Stimulated activated CD8-positive, alpha-beta memory T cell treated with anti-CD3 and anti-CD28 coated beads, Interleukin-2, amount 100 ng/mL, for 48 hours (primary cell): ENCODE measurements at places on chromosomes 6 and 20.
A peak's percentile ranks its signal among the peaks of the same experiment; 100 is the strongest.

DNA sequence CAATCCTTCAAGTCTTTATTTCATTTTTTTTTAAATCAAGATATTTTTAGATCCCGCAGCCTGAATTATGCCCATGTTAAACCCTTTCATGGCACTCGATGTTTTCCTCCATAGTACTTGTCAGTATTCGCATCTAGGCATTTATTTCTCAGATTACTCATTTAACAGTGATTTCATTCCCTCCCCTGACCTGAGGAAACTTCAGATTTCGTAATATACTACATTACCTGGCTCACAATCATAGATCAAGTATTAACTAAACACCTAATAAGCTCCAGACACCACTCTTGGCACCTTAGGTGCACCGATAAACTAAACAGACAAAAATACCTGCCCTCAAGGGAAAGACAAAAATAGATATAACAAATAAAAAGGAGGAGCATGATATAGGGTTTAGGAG lies 413.2 kb upstream of the GJE1 start:
- no peak for DNase-seq

DNA sequence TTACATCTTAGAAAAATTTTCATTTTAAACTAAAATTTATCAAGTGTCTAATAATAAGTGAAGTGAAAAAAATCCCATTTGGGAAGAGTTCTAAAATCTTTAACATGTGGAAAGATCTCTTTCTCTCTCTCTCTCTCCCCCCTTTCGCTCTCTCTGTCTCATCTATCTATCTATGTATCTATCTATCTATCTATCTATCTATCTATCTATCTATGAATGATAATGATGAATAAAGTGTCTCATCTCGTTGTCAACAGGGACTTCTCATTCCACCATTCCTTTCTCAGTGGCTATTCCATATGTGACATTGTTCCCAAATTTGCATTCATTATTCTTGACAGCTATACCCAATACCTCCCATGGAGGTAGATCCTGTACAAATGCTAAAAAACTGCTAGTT lies 15.2 kb downstream of the CCDC170 start:
- no peak for DNase-seq

GRCh38 chr6:68757821-68758220 lies 122.7 kb downstream of the ADGRB3 start:
- DNase-seq, result no peak

DNA sequence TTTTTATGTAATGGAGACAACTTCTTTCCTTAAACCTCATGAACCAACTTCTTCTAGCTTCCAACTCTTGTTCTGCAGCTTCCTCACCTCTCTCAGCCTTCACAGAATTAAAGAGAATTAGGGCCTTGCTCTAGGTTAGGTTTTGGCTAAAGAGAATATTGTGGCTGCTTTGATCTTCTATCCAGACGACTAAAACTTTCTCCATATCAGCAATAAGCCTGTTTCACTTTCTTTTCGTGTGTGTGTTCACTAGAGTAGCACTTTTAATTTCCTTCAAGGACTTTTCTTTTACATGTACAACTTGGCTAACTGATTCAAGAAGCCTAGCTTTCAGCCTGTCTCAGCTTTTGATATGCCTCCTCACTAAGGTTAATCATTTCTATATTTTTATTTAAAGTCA lies 596.1 kb upstream of the NRSN1 start:
- no peak for DNase-seq

GRCh38 chr6:148968771-148969602 lies 222.2 kb downstream of the UST start:
- DNase-seq, result no peak

- DNase-seq, result no peak
Measured at GRCh38 chr6:161542346-161542980, 268.6 kb upstream of the AGPAT4 start.

GRCh38 chr6:106750946-106751345 lies 121.6 kb downstream of the QRSL1 start:
- DNase-seq, result no peak

GRCh38 chr6:165986914-165987482 lies 180.7 kb downstream of the TBXT start:
- no peak for DNase-seq

- no peak for DNase-seq
Measured at GRCh38 chr6:20286968-20287565, 74.8 kb upstream of the MBOAT1 start.

- no peak for DNase-seq
Measured at GRCh38 chr20:1853473-1853872, 41.7 kb upstream of the SIRPA start.

- DNase-seq, result no peak
Measured at GRCh38 chr20:36230019-36230418, 6.3 kb upstream of the AAR2 start.

DNA sequence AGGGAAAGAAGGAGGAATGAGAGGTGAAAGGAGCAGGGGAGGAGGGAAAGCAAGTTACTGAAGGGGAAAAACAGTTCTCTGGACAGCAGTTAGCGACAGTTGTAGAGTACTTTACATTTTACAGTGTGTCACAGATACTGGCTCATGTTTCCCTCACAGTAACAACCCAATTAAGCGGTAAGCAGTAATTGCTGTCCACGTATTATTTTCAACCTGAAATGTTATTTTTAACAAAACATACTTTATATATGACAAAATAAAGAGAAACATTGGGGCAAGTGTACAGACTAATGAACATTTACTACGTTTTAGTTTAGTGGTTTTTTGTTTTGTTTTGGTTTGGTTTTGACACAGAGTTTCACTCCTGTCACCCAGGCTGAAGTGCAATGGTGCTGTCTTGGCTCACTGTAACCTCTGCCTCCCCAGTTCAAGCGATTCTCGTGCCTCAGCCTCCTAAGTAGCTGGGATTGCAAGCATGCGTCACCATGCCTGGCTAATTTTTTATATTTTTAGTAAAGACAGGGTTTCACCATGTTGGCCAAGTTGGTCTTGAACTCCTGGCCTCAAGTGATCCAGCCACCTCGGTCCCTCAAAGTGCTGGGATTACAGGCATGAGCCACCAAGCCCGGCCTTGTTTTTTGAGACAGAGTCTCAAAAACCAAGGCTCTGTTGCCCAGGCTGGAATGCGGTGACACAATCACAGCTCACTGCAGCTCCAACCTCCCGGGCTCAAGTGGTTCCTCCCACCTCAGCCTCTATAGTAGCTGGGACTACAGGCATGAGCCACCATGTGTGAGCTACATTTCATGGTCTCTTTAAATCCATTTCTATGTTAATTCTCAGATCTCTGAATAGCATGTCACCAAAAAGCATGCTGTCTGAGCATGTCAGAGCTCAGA lies 22.6 kb upstream of the BTN3A2 start:
- DNase-seq, result no peak

DNA sequence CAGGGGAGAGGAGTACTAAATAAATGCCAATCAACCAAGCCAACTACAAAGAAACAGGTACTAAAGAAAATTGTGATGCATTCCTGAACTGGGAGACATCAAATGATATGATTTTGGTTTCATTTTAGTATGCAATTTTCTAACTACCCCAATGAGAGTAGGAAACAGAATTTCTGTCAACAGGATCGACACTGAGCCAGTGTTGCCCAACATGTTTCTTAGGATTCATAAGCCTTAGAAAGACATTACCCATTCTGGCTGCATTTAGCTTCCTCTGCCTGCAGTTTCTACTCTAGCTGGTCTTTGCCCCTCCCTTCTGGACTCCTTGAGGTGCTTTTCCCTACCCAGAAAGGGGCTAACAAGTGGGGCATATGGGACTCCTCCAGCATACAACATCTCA lies 49.8 kb downstream of the KCTD20 start:
- DNase-seq, result no peak

GRCh38 chr6:2384528-2384927 lies 139.1 kb upstream of the GMDS start:
- no peak for DNase-seq

DNA sequence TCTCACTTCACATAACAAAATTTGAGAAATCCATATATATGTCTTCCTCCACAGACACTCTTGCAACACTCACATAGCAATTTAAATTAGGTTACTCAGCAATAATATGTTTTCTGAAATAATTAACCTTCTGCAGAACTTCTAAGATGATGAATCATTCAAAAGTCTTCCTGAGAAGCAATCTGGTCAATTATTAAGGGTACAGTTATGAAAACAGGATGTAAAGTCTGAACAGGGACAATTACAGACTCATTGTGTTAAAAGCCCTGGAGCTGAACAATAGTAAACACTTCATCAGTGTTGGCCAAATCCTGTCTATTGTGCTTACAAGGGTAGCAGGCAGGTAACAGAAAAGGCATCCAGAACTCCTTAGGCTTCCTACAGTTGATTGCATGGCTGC lies 75.4 kb downstream of the FILIP1 start:
- DNase-seq, result no peak

DNA sequence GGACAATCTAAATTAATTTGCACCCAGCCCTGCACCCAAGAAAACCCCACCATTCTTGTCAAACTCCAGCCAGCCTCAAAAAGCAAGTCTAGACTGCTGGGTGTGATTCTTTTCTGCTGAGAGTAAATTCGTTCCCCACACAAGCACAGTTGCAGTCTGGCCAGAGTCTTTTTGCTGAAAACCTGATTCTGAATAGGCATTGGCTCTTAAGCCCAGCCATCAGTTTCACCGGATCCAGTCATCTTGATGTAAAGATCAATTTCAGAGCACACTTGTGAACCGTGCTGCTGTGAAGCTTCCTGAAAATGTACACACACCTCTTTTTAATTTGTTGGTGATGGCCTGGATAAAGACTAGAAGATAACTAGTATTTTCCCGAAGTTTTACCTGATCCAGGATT lies 159.4 kb upstream of the GGTLC1 start:
- no peak for DNase-seq

DNA sequence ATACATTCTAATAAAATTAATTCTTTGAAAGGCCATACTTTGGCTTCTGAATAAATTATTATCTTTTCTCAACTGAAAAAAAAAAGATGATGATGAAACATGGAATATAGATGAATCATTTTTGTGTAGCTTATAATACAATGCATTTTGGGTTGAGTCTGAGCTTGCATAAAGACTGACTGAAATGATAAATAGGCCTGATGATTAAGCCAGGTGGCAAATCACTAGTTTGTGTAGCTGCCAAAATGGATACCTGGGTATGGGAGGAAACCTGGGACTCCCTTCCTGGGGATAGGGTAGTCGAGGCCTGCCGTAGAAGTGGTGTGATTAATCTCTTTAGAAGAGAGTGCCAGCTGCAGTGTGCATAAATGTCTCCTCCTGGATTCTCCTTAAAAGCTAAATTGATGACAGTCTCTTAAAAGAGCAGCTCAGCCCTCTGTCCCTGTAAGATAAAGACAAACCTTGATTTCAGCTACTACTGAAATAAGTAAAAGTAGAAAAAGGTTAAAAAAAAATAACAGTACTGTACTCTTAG lies 275.1 kb downstream of the GRIK2 start:
- DNase-seq, result no peak

GRCh38 chr6:117494283-117494682 lies 11.8 kb downstream of the DCBLD1 start:
- DNase-seq, result no peak

GRCh38 chr20:40990542-40991120 lies 38.0 kb upstream of the TOP1 start:
- peak; percentile 61 for DNase-seq

DNA sequence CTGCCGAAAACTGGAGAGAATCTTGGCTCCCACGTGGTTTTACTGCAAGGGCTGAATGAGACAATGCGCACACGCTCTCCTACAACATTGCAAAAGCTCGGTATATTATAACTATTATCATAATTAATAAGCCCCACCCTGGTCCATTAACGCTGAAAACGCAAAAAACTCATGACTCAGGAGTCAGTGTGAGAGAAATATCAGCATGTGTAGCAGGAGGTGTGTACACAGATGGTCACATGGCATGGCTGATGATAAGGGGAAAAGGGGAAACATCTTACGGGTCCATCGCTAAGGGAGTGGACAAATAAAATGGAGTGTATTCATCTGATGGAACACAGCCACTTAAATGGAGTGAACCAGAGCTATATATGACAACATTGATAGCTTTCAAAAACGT lies 29.2 kb downstream of the CDH22 start:
- no peak for DNase-seq

GRCh38 chr6:159092631-159093030 lies 47.8 kb upstream of the TAGAP start:
- DNase-seq, result no peak

DNA sequence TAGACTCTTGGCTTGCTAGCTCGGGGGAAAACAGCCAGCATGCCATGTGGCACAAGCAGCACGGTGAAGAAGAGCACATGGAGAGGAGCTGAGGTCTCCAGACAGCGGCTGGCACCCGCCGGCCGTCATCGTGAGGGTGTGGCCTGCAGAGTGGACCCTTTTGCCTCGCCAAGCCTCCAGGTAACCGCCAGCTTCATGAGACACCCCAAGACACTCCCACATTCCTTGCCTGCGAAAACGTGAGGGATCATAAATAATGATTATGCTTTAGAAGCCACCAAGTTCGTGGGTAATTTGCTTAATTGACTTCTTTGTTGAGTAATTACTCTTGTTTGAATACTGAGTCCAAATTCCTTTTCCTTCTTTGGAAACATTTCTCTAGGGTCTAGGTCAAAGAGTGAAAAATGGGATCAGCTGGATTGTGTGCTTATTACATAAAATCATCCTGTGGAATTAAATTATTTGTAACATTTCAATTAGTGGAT lies 23.2 kb downstream of the FAM50B start:
- no peak for DNase-seq

DNA sequence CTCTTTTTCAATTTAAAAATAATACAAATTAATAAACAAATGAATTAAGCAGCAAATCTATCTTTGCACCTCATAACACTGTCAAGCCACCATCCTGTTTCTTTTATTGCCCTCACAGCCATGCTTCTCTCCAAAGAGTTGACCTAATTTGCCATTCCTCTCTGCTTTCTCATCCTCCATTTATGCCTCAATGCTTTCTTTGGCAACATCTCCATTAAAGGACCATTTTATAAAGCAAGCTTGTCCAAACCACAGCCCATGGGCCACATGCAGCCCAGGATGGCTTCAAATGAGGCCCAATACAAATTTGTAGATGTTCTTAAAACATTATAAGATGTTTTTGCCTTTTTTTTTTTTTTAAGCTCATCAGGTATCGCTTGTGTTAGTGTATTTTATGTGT lies 26.4 kb upstream of the MEI4 start:
- DNase-seq, result no peak

DNA sequence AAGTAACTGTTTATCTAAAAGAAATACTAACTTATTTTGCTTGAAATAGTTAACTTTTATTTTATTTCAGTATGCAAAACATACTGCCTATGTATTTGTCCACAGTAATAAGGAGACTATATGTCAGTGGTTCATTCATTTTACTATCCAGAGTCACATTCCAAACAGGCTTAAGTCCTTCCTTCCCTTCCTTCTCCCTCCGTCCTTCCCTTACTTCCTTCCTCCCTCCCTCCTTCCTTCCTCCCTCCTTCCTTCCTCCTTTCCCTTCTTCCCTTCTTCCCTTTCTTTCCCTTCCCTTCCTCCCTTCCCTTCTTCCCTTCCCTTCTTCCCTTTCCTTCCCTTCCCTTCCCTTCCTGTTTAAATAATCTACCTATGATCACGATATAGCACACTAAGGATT lies 899.2 kb downstream of the EYS start:
- no peak for DNase-seq

DNA sequence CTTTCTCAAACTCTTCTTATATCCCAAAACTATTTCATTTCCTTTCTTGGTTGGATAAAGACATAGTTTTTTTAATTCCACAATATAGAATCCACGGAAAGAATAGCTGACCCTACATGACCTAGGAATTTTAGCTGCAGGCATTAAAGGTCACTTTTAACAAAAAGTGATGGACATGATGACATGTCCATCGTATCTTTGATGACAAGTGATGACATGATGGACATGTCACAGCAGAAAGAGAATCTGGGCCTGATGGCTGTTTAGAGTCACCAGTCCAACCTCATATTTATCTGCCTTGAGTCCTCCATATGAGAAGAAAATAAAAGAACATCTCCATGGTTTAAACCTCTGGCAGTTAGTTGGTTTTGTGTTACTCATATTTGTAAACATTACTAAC lies 106.2 kb downstream of the PLG start:
- no peak for DNase-seq
